CD4-positive, alpha-beta T cell treated with Interleukin-6 for 4 hours (primary cell): ENCODE measurements at places on chromosomes 5 and 9.

DNA sequence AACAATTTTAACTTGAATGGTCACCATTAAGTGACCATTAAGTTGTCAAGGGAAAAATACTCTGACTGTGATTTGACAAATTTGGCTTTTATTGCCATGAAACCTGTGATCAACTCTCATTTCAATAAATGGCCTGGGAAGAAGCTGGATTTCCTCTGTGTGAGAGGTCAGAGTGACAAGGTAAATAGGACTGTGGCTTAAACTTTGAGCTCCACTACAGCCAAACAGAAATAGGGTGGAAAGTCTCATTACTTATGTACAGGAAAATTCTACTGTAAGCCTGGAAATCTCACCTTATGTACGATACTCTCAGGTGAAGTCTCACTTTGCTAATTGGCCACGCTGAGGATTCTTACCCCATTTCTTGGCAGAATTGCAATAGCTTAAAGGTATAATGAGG is 67.3 kb downstream of the NPR3 start:
- no peak for DNase-seq

DNA sequence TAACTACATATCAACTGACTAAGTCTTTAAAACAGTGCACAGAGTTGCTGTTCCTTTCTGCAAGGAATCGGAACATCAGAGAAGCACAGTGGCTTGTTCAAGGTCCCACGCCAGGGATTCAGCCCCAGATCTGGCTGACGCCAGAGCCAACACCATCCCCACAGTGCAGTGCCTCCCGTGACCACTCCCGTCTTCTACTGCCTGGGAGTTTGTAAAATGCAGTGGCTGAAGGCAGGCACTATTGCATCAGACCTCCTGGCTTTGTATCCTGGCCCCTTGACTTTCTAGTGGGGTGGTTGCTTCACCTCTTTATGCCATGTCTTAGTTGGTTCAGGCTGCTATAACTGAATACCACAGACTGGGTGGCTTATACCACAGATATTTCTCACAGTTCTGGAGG is 131.0 kb downstream of the NSG2 start:
- DNase-seq: no peak

GRCh38 chr9:74910036-74910435 is 22.3 kb upstream of the TRPM6 start:
- no peak for DNase-seq

DNA sequence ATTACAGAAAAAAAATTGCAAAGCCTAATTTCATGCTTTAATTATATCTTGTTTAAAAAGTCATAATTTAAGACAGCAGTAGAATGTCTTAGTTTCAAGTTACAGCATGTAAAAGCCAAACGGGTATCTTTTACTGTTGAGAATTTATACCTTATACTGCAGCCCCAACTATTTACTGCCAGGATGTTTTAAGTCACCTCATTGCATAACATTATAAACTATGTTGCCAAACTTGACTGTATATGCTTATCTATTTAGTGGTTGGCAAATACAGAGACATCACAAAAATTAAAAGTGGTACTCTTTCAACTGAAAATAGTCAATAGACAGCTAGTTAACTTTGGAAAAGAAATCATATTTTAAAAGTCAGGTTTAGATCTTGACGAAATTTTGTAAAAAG is 119.5 kb downstream of the EDIL3 start:
- no peak for DNase-seq

GRCh38 chr9:98318834-98319478 is 63.5 kb upstream of the TBC1D2 start:
- DNase-seq: no peak
